Muscle of leg (tissue), 16 donors: ENCODE measurements at places on chromosomes 2 and 18. TPM values are rescaled to one million over a fixed set of nuclear protein-coding genes. Genes with fewer than 3 reads are reported as not detected.

GRCh38 chr18:35588995-35589394 is 7.5 kb downstream of the GALNT1 start:
- H3K27ac ChIP-seq = no peak overlapping the region
- DNase-seq = no peak
- no peaks in the 10 kb centered on the region for H3K27me3 ChIP-seq
- no peaks in the 10 kb centered on the region for H3K4me1 ChIP-seq

- H3K4me3 ChIP-seq = no peak overlapping the region
- no peaks in the 10 kb centered on the region for H3K4me1 ChIP-seq
- H3K27me3 ChIP-seq = peaks cover 10% of the 10 kb centered on the region
- H3K27ac ChIP-seq = no peak overlapping the region
- no peaks in the 10 kb centered on the region for H3K36me3 ChIP-seq
- no peak for DNase-seq
Measured at GRCh38 chr2:21050164-21050563, 6.3 kb upstream of the APOB start.

GRCh38 chr2:163673522-163673921 is 62.3 kb downstream of the FIGN start:
- no peak for DNase-seq
- no peak overlapping the region for H3K4me3 ChIP-seq
- H3K36me3 ChIP-seq = no peaks in the 10 kb centered on the region
- H3K27ac ChIP-seq = no peak overlapping the region
- H3K27me3 ChIP-seq = no peaks in the 10 kb centered on the region
- H3K4me1 ChIP-seq = no peaks in the 10 kb centered on the region

- H3K27ac ChIP-seq = no peak overlapping the region
- no peak for DNase-seq
- H3K4me3 ChIP-seq = no peak overlapping the region
- H3K27me3 ChIP-seq = no peaks in the 10 kb centered on the region
- H3K36me3 ChIP-seq = no peaks in the 10 kb centered on the region
Measured at GRCh38 chr2:139354518-139354917, 574.3 kb upstream of the NXPH2 start.

GRCh38 chr2:26177122-26177521 is 4.2 kb downstream of the GAREM2 start:
- H3K27ac ChIP-seq = no peak overlapping the region
- H3K4me3 ChIP-seq = no peak overlapping the region
- H3K36me3 ChIP-seq = no peaks in the 10 kb centered on the region
- no peak for DNase-seq
- peaks cover 28% of the 10 kb centered on the region for H3K4me1 ChIP-seq
- H3K27me3 ChIP-seq = peaks cover 28% of the 10 kb centered on the region

GRCh38 chr2:82790206-82791021 is 1668.7 kb downstream of the SUCLG1 start:
- no peak overlapping the region for H3K4me3 ChIP-seq
- H3K4me1 ChIP-seq = no peaks in the 10 kb centered on the region
- no peaks in the 10 kb centered on the region for H3K27me3 ChIP-seq
- peak; percentile 5 for DNase-seq

DNA sequence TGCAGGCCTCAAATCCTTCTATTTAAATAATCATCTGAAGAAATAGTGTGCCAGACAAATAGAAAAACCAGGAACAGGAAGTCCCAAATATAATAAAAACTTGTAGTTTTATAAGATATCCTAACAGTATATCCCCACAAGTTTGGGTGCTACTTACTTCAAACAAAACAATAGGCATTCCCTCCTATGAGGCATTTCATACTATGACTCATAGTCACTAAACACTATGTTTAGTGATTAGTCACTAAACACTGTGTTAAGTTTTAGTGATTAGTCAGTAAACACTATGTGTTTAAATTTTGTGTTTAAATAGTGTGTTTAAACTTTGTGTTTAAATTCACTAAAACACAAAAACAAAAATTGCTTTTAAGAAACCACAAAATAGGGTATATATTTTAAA is 407.0 kb upstream of the CDH19 start:
- no peaks in the 10 kb centered on the region for H3K4me1 ChIP-seq
- no peaks in the 10 kb centered on the region for H3K27me3 ChIP-seq
- H3K36me3 ChIP-seq = no peaks in the 10 kb centered on the region
- DNase-seq = no peak
- H3K4me3 ChIP-seq = no peak overlapping the region

GRCh38 chr2:54109848-54110247 is 5.6 kb upstream of the ACYP2 start:
- H3K27ac ChIP-seq = no peak overlapping the region
- DNase-seq = no peak
- H3K27me3 ChIP-seq = no peaks in the 10 kb centered on the region
- H3K4me1 ChIP-seq = peaks cover 7% of the 10 kb centered on the region
- no peaks in the 10 kb centered on the region for H3K36me3 ChIP-seq

- H3K27ac ChIP-seq = no peak overlapping the region
- H3K27me3 ChIP-seq = no peaks in the 10 kb centered on the region
- H3K36me3 ChIP-seq = no peaks in the 10 kb centered on the region
Measured at GRCh38 chr18:43563780-43564179, 286.5 kb upstream of the SYT4 start.

- DNase-seq = peak; percentile 3
- H3K36me3 ChIP-seq = no peaks in the 10 kb centered on the region
- H3K27me3 ChIP-seq = no peaks in the 10 kb centered on the region
Measured at GRCh38 chr2:212451786-212452231, 86.8 kb downstream of the ERBB4 start.

DNA sequence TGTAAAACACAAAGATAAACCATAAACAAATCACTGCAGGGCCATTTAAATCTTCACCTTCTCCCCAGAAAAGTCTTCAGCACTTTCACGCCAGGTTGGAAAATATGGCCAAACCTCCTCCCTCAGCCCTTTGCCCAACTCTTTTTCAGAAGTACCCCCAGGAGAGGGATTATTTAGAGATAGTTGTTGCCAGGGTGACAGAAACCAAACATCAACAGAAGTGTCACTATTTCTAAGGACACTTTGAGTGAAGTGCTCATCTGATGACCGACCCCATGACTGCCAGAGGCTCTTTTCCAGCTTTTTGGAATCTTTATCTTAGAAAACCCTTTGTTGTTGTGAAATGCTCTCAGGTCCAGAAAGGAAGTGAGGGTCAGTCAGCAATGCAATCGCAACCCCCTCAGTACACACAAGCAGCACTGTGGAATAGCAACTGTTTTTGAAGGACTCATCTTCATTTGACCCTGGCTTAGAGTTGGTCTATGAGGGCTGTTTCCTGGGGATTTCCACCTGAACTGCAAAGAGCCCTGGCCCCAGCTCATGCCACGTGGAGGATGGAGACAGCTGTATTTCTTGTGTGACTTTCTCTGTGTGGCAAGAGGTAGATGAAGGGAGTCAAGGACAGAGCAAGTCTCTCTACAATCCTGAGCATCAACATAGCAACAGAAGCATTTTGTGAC is 114.0 kb upstream of the STON1 start:
- peaks cover 31% of the 10 kb centered on the region for H3K4me1 ChIP-seq
- no peak overlapping the region for H3K4me3 ChIP-seq
- no peak overlapping the region for H3K27ac ChIP-seq
- no peaks in the 10 kb centered on the region for H3K36me3 ChIP-seq
- DNase-seq = peak; percentile 36

- no peaks in the 10 kb centered on the region for H3K36me3 ChIP-seq
- no peak overlapping the region for H3K4me3 ChIP-seq
- H3K4me1 ChIP-seq = no peaks in the 10 kb centered on the region
- H3K27me3 ChIP-seq = no peaks in the 10 kb centered on the region
- H3K27ac ChIP-seq = no peak overlapping the region
Measured at GRCh38 chr2:39175026-39175812, 54.4 kb upstream of the SOS1 start.

- peaks cover 3% of the 10 kb centered on the region for H3K4me1 ChIP-seq
- H3K27me3 ChIP-seq = no peaks in the 10 kb centered on the region
- peak; percentile 18 for DNase-seq
Measured at GRCh38 chr2:43513216-43513615, 82.6 kb downstream of the THADA start.

GRCh38 chr2:240559286-240559685 is 871 bp upstream of the DUSP28 start:
- H3K4me1 ChIP-seq = peaks cover 29% of the 10 kb centered on the region
- peaks cover 11% of the 10 kb centered on the region for H3K36me3 ChIP-seq
- H3K27me3 ChIP-seq = peaks cover 4% of the 10 kb centered on the region
- no peak overlapping the region for H3K27ac ChIP-seq
- H3K4me3 ChIP-seq = no peak overlapping the region

DNA sequence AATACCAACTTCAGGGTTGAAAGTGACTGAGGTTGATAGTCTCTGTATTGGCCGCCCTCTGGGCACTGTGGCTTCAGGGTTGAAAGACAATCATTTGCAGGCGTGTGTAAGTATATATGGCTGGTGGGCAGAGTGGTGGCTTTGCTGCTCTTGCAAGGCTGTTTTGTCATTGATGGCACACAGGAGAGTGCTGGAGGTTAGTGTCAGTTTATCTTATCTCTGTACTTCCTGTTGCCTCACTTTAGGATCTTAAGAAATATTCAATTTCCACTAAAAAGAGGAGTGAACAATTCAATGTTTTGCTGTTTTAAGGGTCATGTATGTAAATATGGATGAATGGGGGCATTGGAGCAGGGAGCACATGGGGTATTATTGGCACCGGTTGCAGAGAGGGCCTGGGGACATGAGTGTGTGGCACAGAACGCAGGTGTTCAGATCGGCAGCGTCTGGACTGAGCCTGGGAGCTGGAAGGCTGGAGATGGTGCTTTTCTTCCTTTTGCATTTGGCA is 51.5 kb downstream of the NCK2 start:
- H3K4me3 ChIP-seq = no peak overlapping the region
- peak; percentile 49 for DNase-seq
- H3K36me3 ChIP-seq = peaks cover 2% of the 10 kb centered on the region
- H3K27me3 ChIP-seq = no peaks in the 10 kb centered on the region
- H3K27ac ChIP-seq = no peak overlapping the region

DNA sequence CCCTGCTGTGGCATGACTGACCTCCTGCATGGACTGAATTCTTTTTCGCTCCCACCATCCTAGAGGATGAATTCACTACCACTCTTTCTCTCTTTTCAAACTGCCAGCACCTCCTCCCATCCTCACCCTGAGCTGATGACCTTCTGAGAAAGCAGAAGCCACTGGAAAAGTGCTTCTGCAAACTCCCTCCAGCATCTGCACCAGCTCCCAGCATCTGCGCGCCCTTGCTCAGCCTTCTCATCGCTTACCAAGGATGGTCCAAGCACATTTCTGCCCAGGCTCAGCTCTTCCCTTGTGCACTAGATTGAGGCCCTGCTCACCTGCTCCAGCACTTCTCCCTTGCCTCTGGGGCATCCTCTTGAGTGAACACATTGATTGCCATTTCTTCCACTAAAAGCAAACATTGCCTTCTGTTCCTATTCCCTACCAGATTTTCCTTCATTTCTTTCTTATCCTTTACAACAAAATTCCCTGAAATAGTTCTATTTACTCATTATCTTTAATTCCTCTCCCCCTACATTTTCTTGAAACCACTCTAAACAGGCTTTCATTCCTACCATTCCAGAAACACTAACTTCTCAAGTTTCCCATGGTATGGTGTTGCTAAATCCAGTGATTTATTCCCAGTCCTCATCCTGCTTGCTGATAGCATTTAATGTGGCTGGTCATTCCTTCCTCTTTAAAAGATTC is 42.7 kb upstream of the IL1RL1 start:
- no peak overlapping the region for H3K4me3 ChIP-seq
- H3K27ac ChIP-seq = no peak overlapping the region
- peaks cover 2% of the 10 kb centered on the region for H3K4me1 ChIP-seq
- H3K27me3 ChIP-seq = peaks cover 2% of the 10 kb centered on the region
- DNase-seq = no peak

DNA sequence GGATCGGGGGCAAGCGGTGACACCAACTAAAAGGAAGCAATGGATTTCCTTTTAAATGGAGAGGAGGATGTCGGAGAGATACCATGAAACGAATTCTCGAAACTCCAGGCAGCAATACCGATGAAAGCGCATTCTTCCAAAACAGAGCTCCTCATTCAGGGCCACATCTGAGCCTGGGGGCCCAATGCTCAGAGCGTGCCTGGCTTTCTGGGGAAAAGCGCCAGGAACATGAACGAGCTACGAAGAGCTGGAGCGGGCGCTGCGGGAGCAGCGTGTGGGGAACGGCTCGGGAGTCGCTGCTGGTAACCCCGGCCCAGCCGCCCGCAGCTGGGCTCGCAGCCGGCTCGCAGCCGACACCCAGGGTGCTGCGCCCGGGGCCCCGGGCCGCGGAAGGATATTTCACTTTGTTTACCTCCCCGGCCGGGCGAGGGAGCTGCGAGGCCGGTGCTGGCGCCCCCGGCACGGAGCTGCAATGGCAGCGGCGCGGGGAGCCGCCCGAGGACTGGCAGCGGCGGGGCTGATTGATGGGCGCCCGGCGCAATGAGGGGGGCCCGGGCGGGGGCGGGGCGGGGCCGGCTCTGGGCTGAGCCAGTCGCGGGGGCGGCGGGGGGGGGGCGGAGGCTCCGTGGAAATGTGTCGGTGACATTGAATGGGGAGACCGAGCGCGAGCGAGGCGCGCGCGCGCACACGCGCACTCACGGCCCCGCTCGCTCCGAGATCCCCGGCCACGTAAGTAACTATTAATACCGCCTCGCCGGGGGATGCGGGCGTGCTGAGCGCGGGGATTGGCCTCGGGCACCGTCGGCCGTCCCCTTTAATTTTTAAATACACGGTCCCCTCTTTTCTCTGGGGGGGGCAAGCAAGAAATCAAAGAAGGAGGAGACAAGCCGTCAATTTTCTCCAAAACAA is at the start of gene TRIB2:
TRIB2 (plus strand) TSS at position 655 of the 909 bp plus-strand sequence. CDS start 1,372 bp downstream, outside the sequence.
- H3K27ac ChIP-seq = peak within 1 kb of the TSS; percentile 98
- H3K4me1 ChIP-seq = peaks cover 24% of the 10 kb centered on the region
- no peaks in the 10 kb centered on the region for H3K36me3 ChIP-seq
- H3K4me3 ChIP-seq = peak within 1 kb of the TSS; percentile 95

GRCh38 chr2:15991231-15991630 is 50.9 kb downstream of the MYCN start:
- no peaks in the 10 kb centered on the region for H3K36me3 ChIP-seq
- peaks cover 10% of the 10 kb centered on the region for H3K4me1 ChIP-seq
- no peaks in the 10 kb centered on the region for H3K27me3 ChIP-seq
- no peak overlapping the region for H3K4me3 ChIP-seq

Gene GPC1
- 103 TPM for polyA plus RNA-seq

Gene PARD3B
- polyA plus RNA-seq = 9.3 TPM

Gene KLHL14
- 0.56 TPM for polyA plus RNA-seq

Gene VPS4B
- polyA plus RNA-seq = 19.6 TPM

Gene TFCP2L1
- 0.32 TPM for polyA plus RNA-seq

Gene ESCO1
- polyA plus RNA-seq = 19.3 TPM

Gene TMEM163
- polyA plus RNA-seq = 3.5 TPM

Gene AOX1
- polyA plus RNA-seq = 1.2 TPM

Gene HOXD3
- 0.96 TPM for polyA plus RNA-seq
